Activated T-helper 1 cell treated with Interleukin-2 at 50 U/mL for 16 hours (primary cell): ENCODE measurements at places on chromosomes 2 and 18.

DNA sequence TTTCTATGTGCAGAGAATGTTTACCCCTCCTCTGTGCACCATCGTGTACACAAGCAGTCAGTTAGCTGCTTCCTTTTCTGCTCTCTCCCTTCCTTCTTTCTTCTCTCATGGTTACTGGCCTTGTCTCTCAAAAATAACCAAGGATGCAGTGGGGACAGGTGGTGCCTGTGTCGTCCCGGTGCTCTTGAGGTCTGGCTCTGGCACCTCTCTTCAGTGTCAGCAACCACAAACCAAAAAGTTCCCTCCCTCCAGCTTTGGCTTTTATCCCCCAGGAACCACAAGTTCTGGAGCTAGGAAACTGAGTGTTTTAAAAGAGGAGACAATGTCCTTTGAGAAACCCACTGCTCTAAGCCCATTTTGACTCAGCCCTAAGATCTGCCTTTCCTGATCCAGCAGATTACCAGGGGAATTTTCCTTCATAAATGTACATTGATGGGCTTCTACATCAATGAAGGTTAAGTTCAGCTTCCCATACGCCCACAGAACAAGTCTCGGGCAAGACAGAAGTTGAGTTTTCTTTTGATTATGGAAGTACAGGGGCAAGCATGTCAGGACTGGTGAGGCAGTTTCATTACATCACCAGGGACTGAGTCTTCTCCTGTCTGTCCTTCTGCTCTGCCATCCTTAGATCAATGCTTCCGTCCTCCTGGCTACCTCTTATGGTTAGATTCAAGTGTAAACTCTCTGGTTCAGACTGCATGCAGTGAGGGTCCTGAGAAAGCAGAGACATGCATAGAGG, 232.2 kb downstream of the SETBP1 start:
- no peak for DNase-seq

GRCh38 chr2:119744335-119744939, 15.3 kb upstream of the PTPN4 start:
- DNase-seq, result no peak

DNA sequence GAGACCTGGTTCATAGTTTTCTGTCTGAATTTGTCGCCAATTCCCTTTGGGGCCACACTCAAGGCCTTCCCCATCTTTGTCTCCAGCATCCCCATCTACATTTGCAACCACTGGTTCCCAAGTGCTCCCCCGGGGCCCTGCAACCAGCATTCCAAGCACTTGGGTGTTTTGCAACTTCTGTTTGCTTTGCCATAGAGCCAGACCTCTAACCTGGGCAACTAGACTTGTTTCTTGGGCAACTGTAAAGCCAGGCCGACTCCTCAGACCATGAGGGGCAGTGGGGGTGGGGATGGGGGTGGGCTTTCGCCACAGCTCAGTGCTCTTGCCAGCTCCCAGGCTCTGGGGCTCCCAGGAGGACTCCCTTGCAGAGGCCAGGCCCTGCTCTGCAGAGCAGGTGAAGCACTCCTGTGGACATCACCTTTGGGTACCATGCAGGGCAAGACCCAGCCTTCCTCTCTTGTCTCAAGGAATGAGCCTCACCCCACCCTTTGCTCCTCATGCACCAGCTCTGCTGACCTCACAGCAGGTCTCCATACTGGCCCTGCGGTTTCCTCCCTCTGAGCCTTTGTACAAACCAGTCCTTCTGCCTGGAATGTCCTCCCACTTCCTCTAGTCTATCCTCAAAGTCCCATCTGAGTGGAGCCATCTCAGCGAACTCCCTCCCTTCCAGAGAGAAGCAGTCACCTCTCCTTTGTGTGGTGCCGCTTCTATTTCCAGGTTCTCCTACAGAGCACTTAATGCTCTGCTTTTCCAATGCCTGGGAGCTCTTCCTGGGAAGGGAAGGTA, 126.7 kb upstream of the MYCN start:
- no peak for DNase-seq

- DNase-seq, result peak; percentile 52
These were observed 73.9 kb downstream of the ARL4C start for GRCh38 chr2:234422981-234423431.

GRCh38 chr18:49510393-49511115, 23.5 kb upstream of the C18orf32 start:
- DNase-seq, result no peak

- no peak for DNase-seq
These were observed 74.2 kb downstream of the TNS1 start for GRCh38 chr2:217928324-217929181.

- no peak for DNase-seq
These were observed 150.2 kb downstream of the LRRTM1 start for GRCh38 chr2:80154231-80154915.

DNA sequence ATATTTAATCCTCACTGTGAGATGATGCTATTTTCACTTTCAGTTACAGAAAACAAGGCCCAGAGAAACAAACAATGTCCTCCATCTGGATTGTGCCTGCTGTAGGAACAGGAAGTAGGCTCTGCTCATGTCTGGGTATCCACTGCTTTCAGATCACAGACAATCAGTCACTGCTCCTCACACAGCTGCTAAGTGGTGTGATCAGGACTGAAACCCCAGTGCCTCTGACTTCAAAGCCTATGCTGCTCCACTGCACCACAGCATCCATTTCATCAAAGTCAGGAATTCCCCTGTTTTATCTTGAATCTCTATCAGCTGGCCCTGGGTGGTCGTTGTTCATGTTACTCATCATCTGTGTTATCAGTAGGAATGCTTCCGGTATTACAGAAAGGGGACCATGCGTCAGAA, 303.8 kb upstream of the TRIB2 start:
- no peak for DNase-seq

DNA sequence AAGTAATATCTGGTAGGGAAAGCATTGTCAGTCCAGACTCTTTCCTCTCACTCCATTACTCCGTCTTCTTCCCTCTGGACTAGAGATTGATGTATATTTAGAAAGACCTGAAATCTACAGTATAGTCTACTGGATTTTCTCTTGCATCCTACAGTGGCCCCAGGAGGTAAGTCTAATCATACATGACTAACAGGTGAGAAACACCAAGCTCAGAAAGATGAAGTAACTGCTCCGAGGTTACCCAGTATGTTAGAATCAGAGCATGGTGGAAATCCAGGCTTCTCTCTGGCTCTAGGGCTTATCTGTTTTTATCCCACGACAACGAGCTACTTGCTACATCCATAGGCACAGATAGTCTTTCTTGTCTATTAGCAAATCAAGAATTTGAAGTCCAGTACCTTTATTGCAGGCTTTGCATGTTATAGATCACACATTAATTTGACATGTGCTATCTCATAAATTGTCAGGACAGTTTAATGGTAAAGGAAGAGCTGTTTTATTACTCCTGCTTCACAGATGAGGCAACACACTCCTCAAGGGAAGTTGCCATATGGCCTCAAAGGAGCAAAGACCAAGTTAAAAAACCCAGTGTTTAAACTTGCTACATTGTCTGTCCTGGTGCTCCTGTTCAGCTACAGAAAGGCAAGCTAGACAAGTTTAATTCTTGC, 484.3 kb downstream of the THSD7B start:
- DNase-seq, result no peak
